ENCODE measurements at places on chromosomes 16 and 17. TPM values are rescaled to one million over a fixed set of nuclear protein-coding genes. Genes with fewer than 3 reads are reported as not detected.

- peaks cover 9% of the 10 kb centered on the region for H3K4me1 ChIP-seq
- no peak for DNase-seq
- no peaks in the 10 kb centered on the region for H3K27me3 ChIP-seq
- no peak overlapping the region for H3K27ac ChIP-seq
Measured at GRCh38 chr17:42271779-42272035, 4.5 kb downstream of the STAT5B start.

DNA sequence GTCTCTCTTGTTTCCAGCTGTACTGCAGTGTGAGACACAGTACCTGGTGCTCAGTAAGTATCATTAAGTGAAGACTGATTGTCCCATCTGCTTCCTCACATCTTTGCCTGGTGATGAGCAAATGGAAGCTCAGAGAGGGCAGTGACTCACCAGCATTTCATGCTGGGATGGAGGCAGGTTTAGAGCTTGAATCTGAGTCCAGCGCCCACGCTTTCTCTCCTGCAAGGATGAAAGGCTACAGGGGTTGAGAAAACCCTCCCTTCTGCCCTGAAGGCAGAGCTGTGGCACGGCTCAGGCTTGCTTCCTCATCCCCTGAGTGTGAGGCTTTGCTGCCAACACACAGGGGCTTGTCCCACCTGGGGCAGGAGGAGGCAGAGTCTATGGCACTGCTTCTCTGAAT is 1.5 kb upstream of the RNF112 start:
- no peak overlapping the region for H3K27ac ChIP-seq
- peaks cover 7% of the 10 kb centered on the region for H3K27me3 ChIP-seq
- no peaks in the 10 kb centered on the region for H3K4me1 ChIP-seq

NMRAL1 gene
- polyA plus RNA-seq = 101 TPM

CA4 gene
- polyA plus RNA-seq = 0.17 TPM

DNA sequence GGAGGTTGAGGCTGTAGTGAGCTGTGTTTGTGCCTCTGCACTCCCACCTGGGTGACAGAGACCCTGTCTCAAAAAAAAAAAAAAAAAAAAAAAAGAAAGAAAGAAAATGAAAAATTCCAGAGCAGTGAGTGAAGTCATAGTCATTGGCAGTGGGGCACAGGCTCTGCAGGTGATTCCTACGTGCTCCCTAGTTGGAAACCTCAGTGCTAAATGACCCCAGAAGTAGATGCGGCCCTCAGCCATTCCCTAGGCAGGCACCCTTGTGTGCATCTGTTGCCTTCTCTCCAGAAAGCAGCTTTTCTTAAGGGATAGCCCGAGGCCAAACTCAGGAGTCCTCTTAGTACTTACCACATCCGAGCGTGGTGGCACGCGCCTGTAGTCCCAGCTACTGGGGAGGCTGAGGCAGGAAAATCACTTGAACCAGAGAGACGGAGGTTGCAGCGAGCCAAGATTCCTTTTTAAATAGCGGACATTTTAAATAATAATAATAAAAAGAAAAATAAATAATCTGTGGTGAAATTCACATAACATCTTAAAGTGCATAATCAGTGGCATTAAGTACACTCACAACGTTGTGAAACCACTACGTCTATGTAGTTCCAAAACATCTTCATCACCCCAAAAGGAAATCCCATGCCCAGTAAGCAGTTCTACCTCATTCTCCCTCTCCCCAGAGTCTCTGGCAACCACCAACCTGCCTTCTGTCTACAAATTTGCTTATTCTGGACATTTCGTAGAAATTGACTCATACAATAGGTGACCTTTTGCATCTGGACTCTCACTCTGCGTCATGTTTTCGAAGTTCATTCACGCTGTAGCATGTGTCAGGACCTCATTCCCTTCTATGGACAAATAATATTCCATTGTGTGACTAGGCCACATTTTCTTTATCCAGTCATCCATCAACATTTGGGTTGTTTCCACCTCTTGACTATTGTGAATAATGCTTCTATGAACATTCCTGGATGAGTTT is 12.5 kb upstream of the SPHK1 start:
- peak; percentile 95 for DNase-seq
- H3K4me1 ChIP-seq = peaks cover 34% of the 10 kb centered on the region
- no peaks in the 10 kb centered on the region for H3K27me3 ChIP-seq
- peak overlapping the region; percentile 97 for H3K27ac ChIP-seq
- no peak overlapping the region for H3K4me3 ChIP-seq
